ENCODE measurements at places on chromosomes 4 and X. TPM values are rescaled to one million over a fixed set of nuclear protein-coding genes. Genes with fewer than 3 reads are reported as not detected.

PLAC8 gene
- 7.8 TPM for total RNA-seq

RAP1GDS1 gene
- total RNA-seq = 59.3 TPM

DCAF8L2 gene
- total RNA-seq = not detected

ETDB gene
- not detected for total RNA-seq

SGMS2 gene
- total RNA-seq = 4.1 TPM

HERC5 gene
- total RNA-seq = 49.6 TPM

GAGE12E gene
- total RNA-seq = not detected

CTPS2 gene
- total RNA-seq = 41.3 TPM

SHROOM3 gene
- 23.0 TPM for total RNA-seq

ABLIM2 gene
- total RNA-seq = 0.20 TPM

UGT2B11 gene
- not detected for total RNA-seq

MAGEA9B gene
- not detected for total RNA-seq

PNCK gene
- not detected for total RNA-seq

SPARCL1 gene
- 0.18 TPM for total RNA-seq

MTNR1A gene
- not detected for total RNA-seq

GDPD2 gene
- total RNA-seq = not detected

NAP1L2 gene
- total RNA-seq = not detected

MAP9 gene
- 5.0 TPM for total RNA-seq

NWD2 gene
- total RNA-seq = 0.02 TPM

MAGED1 gene
- total RNA-seq = 101 TPM

CYTL1 gene
- total RNA-seq = 6.6 TPM

IL2RG gene
- not detected for total RNA-seq

KIAA0232 gene
- total RNA-seq = 23.9 TPM

XAGE1B gene
- total RNA-seq = not detected

DRD5 gene
- total RNA-seq = not detected

MAP7D2 gene
- total RNA-seq = 0.08 TPM

NFKB1 gene
- total RNA-seq = 34.2 TPM

GPC3 gene
- 27.6 TPM for total RNA-seq

WWC2 gene
- 23.7 TPM for total RNA-seq

TMEM271 gene
- 1.4 TPM for total RNA-seq

ITIH6 gene
- total RNA-seq = not detected

PABPC4L gene
- total RNA-seq = 8.4 TPM

PAGE4 gene
- total RNA-seq = not detected

BTC gene
- total RNA-seq = 0.30 TPM

NIPAL1 gene
- 0.05 TPM for total RNA-seq

MAGEA6 gene
- total RNA-seq = 3.0 TPM

SH3BGRL gene
- total RNA-seq = 54.0 TPM

LNX1 gene
- total RNA-seq = 3.3 TPM

SYAP1 gene
- total RNA-seq = 49.8 TPM

CXorf38 gene
- 7.7 TPM for total RNA-seq

PHKA1 gene
- not detected for total RNA-seq

RAB39B gene
- 0.56 TPM for total RNA-seq

AR gene
- total RNA-seq = 14.2 TPM

TLR10 gene
- not detected for total RNA-seq

KCNE5 gene
- 0.12 TPM for total RNA-seq

BEND2 gene
- not detected for total RNA-seq

NOCT gene
- total RNA-seq = 12.8 TPM

TMEM156 gene
- total RNA-seq = not detected

UGT2B10 gene
- not detected for total RNA-seq

Data from SJCRH30 (cell line).